Activated T-helper 17 cell treated with anti-CD3 and anti-CD28 coated beads, Interleukin-2, amount 50 U/mL, for 72 hours (primary cell): ENCODE measurements at places on chromosomes 6 and 20.

DNA sequence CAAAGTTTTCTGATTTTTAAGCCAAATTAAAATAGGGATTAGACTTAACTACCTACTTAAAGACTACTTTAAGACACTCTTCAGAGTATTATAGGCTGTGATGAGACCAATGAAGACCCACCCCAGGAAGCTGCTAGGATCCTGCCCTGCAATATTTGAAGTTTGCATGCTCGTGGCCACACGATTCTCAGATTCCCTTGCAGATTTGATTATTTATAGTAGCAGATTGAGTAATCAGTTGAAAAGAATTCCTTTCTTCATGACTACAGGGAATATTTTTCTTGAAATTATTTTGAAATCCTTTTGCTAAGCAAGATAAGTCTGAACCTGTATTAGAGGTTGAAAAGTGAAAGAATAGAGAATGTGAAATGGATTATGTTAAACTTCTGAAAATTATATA, 122.3 kb downstream of the B3GAT2 start:
- no peak for ATAC-seq

DNA sequence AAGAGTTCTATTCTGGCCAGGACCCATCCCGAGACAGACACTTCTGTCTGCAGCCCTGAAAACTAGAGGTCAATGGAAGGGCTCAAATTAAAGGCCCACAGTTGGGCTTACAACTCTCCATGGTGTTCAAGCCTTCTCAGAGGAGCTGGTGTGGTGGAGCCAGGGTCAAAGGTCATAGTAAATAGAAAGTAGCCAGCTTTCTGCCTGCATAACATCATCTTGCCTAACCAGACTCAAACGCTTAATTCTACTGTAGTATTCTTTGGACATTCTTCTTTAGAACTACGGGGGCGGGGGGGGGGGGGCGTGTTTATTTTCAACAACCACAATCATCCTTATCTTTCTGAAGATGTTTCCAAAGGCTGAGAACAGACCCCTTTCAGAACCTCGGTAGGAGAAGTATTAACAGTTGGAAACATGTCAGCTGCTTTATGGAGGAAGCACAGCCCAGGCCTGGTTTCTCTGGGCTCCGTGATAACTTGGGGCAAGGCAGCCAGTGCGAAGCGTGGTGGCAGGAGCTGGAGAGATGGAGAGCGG, 1.5 kb upstream of the RREB1 start:
- ATAC-seq = no peak

DNA sequence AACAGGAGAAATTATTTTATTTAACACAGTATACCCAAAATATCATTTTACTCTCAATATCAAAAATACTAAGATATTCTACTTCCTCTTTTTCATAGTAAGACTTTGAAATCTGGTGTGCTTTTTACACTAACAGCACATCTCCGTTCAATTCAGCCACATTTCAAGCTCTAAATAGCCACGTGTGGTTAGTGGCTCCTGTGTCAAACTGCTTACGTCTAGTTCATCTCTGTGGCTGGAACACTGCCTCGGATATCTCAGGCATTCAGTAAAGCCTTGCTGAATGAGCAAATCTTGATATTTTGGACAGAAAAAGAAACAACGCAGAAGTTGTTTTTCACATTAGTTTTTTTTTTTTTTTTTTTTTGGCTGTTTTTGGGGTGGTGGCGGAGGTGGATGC, 136.1 kb downstream of the EYA4 start:
- no peak for ATAC-seq

DNA sequence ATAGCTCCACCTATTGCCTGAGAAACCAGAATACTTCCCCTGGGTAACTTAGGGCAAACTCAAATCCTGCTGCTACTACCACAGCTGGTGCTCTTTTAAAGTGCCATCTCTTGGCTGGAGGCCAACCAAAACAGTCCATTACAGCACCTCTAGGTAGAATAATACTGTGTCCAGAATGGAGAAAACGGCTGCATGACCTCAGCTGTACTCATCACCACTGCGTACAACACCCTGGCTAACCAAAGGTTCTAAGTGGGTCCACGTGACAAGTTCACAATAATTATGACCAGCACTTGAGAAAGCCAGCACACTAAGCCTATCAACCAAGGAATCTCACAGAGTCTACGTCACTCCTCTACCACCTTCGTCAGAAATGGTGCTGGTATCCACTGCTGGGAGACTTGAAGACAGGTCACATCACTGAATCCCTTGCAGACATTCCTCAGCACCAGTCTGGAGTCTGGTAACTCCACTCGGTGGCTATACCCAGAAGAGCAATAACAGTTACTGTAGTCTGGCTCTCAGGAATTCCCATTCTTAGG, 40.9 kb upstream of the PKIB start:
- ATAC-seq = no peak

GRCh38 chr6:16982807-16983206, 119.0 kb upstream of the STMND1 start:
- no peak for ATAC-seq

- no peak for ATAC-seq
Measured at GRCh38 chr20:35000311-35000921, 44.7 kb downstream of the MYH7B start.

DNA sequence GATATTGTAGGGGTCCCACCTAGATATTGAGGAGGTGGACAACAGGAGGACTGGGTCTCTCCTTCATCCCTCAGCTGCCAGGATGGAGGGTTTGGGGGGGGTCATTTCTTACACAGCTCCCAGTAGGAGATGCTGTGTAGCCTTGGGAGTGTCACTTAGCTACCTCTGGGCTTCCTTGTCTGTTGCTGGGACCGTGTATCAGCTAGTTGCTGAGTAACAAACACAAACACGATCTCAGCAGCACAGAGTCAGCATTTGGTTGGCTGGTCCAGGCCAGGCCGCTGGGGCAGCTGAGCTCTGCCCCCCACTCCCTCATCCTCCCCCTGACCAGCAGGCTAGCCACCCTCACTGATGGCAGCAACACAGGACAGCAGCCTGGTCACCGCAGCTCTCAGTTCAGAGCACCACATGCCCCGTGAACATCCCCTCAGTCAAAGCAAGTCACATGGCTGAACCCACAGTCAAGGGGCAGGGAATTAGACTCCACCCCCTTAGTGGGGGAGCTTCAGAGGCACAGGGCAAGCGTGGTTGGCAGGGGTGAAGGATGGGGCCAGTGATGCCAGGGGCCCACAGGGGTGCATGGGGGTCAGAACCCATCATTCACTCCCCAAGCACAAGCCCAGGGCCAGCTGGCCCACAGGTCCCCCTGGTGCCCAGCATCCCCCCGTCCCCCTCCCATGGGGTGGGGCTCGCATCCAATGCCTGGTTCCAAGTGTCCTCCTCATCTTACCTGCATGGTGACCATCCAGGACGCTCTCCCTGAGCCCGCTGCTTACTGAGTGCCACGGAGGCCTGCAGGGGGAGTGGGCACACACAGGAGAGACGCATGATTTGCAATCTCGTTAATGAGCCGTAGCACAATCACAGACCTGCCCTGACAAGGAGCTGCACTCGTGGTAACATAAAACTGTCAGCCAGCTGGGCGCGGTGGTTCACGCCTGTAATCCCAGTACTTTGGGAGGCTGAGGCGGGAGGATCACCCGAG, 112.4 kb downstream of the TAF4 start:
- ATAC-seq = no peak

DNA sequence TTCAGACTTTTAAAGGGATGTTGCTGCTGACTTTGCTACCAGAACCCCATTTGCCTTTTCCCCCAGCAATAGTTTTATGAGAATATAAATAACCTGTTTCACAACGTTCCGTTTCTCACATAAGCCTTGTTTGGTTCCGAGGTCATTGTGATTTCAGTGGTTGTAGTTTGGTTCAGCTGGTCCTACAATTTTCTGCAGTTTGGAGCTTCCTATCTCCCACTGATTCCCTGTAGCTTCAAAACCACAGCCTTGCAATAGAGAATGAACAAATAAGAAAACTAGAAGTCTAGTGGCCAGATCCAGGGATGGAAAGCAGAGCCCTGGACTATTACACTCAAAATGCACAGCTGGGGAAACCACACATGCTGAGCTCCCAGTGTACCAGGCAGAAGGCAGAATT, 24.1 kb upstream of the SH3BGRL2 start:
- no peak for ATAC-seq

DNA sequence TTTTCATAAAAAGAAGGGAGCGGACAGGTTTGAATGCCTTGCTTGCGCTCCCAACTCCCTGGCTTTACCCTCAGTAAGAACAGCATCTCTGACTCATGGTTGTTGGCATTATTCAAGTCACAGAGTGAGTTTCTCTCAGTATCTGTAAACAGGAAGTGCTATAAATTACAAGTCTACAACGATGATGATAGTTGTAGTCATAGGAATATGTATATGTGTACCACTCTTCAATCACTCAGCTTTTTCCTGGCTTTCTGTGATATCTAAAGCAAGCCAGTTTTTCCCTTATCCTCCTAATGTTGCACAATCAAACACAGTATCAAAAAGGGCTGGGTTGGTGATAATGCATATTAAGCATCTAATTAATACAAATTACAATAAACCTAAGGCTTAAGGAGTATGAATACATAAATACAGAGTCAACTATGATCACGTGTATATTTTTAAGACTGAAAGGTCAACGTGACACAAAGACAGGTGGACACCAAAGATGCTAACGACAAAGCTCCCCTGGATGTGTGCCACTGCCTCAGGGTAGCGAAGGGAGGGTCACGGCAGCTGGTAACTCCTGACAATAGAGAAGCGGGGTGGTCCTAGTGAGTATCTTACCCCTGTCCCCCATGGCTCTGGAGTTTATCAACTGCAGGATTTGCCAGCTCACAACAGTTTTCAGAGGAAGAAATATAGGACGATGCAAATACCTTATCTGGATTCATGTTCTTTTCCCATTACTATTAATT, 202.8 kb downstream of the BTBD9 start:
- ATAC-seq = peak; percentile 87
